ENCODE measurements at places on chromosomes 1 and 21.

GRCh38 chr1:226033582-226033981, 28.9 kb upstream of the H3-3A start:
- DNase-seq = no peak

DNA sequence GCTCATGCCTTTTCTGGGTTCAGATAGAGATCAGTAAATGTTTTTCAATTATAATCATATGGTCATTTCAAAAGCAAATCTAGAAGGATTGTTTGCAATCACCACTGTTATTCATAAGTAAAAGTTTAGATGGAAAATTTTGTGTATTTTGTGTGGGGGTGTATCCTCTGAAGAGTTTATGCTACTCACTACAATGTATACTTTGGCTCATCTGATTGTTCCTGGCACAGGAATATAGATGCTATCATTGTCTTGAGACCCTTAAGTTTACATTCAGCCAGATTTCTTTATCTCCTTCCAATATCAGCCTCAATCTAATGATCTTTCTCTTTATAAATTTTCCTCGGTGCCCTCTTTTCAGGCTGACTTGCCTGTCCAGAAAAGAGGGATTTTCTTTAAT, 33.0 kb downstream of the ADAMTS1 start:
- DNase-seq = no peak

- DNase-seq = no peak
These were observed 348.7 kb downstream of the HLX start for GRCh38 chr1:221227872-221228337.

DNA sequence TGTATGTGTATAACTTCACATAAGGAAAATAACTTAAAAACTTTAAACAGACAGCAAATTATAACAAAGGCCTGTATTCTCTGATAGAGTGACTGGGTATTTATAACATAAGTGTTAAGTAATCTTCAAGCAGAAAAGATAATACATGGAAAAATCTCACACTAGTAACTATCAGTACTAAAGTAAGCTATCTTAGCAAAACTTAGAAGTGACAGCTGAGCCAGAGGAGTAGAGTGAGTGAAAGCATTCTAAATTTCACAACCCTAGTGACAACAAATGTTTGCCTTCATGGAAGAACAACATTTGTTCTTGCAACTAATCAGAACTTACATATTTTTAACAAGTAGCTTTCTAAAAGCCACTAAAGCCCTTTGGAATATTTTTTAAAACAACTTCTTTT, 74.5 kb upstream of the B3GALT2 start:
- DNase-seq = no peak

DNA sequence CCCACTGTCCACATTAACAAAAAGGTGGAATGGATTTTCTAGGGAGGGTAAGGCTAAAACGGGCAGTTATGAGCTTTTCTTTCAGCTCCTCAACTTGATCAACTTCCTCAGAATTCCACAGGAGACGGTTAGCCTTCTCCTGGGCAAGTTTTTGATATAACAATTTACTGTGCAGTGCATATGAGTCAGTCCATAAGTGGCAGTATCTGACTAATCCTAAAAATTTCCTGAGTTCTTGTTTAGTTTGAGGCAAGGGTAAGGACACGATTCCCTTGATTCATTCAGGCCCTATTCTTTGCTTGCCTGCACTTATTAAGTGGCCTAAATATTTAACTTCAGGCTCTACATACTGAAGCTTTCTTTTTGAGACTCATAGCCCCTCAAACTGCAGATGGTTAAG, 6.2 kb upstream of the AADACL3 start:
- no peak for DNase-seq

- DNase-seq = no peak
These were observed 12.9 kb downstream of the CFAP57 start for GRCh38 chr1:43184995-43185394.

DNA sequence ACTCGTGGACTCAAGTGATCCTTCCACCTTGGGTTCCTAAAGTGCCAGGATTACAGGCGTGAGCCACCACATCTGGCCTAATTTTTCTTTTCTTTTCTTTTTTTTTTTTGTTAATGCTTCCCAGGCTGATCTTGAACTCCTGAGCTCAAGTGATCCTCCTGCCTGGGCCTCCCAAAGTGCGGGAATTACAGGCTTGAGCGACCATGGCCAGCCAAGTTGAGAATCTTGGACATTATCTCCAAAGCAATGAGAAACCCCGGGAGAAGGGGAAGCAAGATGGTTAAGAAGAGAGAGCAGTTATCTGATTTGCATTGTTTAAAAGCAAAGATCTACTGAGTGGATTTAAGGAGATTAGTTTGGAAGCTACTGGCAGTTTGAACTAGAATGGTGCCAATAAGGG, 9.1 kb downstream of the HIPK1 start:
- DNase-seq = no peak

DNA sequence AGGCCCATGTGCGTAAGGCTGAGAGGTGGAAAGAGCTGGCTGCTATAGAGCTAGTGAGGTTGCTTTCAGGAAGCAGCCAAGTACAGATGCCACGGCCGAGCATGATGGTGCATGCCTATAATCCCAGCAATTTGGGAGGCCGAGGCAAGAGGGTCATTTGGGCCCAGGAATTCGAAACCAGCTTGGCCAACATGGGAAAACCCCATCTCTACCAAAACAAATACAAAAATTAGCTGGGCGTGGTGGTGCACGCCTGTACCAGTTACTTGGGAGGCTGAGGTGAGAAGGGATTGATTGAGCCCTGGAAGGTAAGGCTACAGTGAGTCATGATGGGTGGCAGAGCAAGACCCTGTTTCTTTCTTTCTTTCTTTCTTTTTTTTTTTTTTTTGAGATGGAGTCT, 2.7 kb downstream of the CCDC24 start:
- DNase-seq = no peak

DNA sequence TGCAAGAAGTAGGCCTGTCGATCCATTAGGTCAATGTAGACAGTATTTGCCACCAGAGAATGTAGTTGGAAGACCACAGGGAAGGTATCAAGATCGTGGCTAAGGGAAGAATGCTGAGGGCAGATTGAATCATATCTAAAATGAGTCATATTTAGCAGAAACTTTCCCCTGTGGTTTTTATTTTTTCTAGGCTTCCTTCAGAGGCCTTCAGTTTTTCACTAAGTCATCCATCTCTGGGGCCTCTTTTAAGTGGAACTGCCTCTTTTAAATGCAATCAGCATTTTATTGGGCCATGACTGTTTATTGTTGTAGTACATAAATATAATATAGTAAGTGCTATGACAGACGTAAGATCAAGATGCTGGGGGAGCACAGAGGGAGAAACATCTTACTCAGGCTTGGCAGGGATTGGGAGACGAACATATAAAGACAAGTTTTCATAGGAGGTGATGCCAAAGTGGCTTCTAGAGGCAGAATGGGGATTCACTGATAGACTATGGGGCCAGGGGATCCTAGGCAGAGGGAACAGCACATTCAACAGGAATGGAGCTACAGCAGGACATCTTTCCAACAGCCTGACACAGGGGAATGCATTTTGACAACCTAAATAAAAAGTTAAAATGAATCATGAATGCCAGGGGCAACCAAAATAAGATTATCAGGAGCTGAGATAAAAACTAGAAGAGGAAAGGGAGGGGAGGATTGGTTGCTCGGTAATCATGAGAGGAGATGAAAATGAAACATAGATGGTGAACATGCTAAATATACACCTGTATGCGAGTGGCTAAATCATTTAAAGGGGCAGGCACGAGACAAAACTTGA, 20.1 kb downstream of the UBE2U start:
- DNase-seq = no peak

GRCh38 chr1:22236166-22236565, 93.3 kb upstream of the WNT4 start:
- no peak for DNase-seq

DNA sequence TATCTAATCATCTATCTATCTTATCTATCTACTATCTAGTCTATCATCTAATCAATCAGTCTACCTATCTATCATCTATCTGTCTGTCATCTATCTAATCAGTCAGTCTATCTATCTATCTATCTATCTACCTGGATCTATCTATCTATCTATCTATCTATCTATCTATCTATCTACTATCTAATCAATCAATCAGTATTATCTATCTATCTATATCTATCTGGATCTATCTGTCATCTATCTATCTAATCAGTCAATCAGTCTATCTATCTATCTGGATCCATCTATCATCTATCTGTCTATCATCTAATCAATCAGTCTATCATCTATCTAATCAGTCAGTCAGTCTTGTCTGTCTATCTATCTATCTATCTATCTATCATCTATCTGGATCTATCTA, 26.9 kb upstream of the C1orf174 start:
- DNase-seq = no peak

- DNase-seq = no peak
These were observed 30.3 kb downstream of the SELL start for GRCh38 chr1:169681140-169681539.

DNA sequence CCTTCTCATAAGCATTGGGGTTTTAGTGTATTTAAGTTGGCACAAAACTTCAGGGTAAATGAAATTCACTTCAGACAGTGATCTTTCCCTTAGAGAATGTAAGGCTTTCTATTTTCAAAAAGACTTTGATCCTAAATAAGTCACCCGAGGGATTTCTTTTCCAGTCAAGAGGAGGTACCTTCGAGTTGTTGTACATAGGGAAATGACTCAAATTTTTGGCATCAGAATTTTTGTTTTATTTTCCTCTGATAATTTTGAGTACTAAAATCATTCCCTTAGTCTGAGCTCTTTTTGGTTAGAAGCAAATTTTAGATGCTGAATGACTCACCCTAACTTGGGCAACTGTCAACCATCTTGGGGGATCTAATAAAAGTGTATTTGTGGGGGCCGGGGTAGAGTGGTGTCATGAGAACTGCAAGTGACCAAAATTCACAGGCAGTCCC, 193.9 kb downstream of the DHRS3 start:
- DNase-seq = no peak

GRCh38 chr1:10903821-10904220, 107.4 kb upstream of the CASZ1 start:
- DNase-seq = no peak

DNA sequence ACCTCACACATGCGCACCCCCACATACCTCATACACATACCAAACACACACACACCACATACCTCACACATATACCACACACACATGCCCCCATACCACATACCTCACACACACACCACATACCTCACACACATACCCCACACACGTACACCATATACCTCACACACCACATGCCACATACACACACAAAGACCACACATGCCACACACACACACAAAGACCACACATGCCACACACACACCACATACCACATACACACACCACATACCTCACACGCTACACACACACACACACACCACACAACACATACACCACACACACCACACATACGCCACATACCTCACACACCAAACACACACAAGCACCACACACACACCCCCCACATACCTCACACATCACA, 30.0 kb downstream of the HIVEP3 start:
- DNase-seq = no peak

GRCh38 chr1:186534401-186534800, 73.5 kb upstream of the PDC start:
- DNase-seq = no peak

- DNase-seq = no peak
These were observed 10.8 kb upstream of the CDA start for GRCh38 chr1:20578062-20578461.

- no peak for DNase-seq
These were observed 70.3 kb downstream of the MORN1 start for GRCh38 chr1:2320760-2321667.

- DNase-seq = no peak
These were observed 53.6 kb upstream of the SSX2IP start for GRCh38 chr1:84743896-84744295.

- no peak for DNase-seq
These were observed 122.1 kb downstream of the EDEM3 start for GRCh38 chr1:184632415-184633175.

GRCh38 chr1:218900615-218901014, 273.1 kb upstream of the LYPLAL1 start:
- DNase-seq = no peak

DNA sequence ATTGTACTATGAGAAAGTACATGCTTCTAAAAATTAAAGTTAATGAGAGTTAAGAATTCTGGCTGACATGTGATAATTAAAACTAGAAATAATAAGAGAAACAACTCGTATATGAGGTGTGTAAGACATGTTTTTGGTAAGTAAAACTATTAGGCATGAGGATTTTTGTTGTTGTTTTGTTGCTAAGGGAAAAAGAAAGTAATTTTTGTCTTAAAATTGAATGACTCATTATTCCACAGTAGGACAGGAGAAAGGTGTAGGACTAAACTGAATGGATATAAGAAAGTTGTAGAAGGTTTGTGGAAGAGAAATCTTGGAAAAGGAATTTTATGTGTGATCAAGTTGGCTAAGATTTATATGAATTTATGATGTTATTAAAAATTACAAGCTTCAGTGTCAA, 54.8 kb downstream of the TBX19 start:
- DNase-seq = no peak

DNA sequence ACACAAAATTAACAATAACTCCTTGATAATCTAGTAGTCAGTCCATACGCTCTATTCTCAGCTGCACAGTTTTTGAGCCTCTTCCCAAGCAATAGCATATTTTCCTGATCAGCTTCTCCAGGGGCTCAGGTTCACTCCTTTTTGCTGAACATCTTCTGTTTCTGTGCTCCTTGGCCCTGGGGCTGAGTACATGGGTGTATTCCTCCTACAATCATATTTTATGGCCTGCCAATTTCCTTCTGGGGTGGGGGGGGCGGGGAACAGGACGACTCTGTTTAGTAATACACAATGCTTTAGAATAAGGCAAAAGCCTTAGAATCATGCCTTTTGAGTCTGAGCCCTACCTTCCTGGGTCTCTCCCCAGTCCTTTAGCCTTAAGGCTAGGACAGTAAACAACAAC, 8.5 kb downstream of the CLDN19 start:
- no peak for DNase-seq

- no peak for DNase-seq
These were observed 158.4 kb downstream of the ACTL8 start for GRCh38 chr1:17913326-17914115.

- DNase-seq = no peak
These were observed 23.6 kb downstream of the DISP3 start for GRCh38 chr1:11502516-11502915.

DNA sequence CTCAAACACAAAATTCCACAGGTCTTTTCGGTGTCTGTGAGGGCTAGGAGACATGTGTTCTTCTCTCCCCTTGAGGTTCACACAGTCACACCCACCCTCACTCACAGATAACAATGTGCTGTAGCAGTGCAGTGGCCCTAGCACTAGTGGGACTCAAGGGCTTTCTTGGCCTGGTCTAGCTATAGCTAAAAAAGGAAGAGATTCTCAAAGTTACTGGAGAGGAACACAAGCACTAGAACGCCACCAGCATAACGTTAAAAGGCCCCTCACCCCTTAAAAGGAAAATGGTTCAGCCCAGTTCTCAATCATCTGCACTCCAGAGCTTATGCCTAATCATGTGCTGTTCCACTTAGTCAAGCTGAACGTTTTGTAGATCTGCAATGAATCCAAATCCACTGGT, 39.5 kb downstream of the RGS8 start:
- DNase-seq = no peak

- DNase-seq = no peak
These were observed 208.5 kb upstream of the DAB1 start for GRCh38 chr1:57632401-57632800.

Data from uterus (tissue), 4 donors.